Left cardiac atrium (tissue), 4 donors: ENCODE measurements at places on chromosomes 6 and 20. TPM values are rescaled to one million over a fixed set of nuclear protein-coding genes. Genes with fewer than 3 reads are reported as not detected.

DNA sequence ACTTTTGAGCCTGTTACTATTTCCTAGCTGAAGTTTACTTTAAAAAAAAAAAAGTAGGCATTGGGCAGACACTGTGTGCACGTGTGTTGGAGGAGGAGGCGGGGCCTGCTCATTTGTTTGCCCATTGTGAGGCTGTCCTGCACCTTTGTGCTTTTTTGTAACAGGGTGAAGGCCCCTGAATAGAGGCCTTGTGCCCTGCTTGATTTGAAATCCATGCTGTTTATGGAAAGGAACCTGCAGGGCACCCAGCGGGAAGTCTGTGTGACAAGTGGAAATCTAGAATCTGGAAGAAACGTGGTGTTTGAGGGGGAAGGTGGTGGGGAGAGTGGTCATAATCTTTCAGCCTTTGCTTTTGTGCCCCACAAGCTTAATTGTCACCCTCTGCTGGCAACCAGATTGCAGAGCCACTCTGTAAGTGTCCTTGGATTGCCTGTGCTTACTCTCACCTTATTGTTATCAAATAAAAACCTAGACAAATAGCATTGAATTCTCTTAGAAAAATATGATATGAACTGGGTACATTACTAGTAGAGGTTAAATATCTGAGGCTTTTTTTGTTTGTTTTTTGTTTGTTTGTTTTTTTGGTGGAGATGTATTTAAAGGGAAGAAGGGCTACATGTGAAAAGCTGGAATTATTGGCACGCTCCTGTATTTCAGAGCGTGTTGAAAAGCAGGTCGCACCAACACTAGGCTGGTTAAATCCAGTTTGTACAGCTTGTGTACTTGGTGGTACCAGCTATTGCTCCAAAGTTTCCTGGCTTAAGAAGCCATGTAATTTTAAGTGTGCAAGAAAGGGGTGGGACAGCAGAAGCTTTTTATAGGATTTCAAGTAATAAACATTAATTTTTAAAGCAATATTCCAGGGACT is 156.3 kb downstream of the ARID1B start:
- DNase-seq: no peak

GRCh38 chr6:132400883-132401617 is at the start of gene MOXD1:
Gene MOXD1 (minus strand): TSS chr6:132401475. CDS start chr6:132401426, 49 bp downstream.
- DNase-seq: peak; percentile 47

DNA sequence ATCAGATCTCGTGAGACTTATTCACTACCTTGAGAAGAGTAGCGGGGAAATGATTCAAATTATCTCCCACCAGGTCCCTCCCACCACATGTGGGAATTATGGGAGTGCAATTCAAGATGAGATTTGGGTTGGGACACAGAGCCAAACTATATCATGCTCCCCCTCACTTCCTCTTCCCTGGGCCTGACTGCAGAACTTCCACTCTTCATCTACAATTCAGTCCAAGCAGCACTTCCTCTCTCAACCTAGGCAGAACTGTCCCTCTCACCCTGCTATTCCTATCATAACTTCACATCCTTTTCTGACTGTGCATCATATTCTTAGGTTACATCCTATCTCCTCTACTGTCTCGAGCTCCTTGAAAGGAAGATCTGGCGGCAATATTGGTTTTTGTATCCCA is 184.0 kb upstream of the HDDC2 start:
- DNase-seq: no peak

GRCh38 chr6:14518515-14519217 is 401.1 kb downstream of the CD83 start:
- no peak for DNase-seq

GRCh38 chr20:8862092-8862491 is 206.8 kb upstream of the PLCB4 start:
- DNase-seq: no peak

DNA sequence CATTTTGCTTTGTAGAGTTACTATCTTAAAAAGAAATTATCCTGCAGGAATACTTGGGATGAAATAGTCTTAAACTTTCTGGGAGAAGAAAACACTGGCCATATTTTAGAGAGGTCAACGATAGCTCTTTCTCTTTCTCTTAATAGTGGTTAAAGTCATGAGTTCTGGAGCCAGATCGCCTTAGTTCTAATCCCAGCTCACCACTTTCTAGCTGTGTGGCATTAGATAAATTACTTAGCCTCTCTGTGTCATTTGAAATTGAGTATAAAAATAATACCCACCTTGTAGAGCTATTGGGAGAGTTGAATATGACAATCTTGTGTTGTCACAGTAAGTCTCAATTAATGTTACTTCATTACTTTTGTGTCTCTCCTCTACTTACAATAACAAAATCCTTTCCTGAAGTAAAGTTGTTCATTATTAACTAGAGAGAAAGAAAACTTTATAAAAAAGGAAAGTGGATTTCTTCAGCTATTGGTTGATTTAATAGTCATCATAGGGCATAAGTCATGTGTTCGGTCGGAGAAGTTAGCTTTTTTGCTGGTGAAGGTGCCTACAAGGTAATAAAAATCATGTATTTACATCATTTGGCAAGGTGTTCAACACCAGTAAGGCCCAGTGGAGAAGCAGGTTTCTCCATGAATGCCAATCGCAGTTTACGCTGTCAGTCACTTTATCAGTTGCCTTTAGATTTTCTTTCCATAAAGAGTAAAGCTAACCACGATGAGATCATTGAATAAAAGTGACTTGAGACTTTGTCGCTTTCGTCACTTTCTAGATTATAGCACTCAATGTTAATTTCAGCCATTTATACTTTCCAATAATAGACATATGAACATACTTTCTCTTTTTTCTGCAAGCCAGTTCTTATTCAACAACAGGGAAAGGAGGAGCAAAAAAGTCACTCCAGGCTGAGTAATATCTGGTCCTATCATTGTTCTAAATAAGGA is 2.0 kb downstream of the NEDD9 start:
- no peak for DNase-seq

DNA sequence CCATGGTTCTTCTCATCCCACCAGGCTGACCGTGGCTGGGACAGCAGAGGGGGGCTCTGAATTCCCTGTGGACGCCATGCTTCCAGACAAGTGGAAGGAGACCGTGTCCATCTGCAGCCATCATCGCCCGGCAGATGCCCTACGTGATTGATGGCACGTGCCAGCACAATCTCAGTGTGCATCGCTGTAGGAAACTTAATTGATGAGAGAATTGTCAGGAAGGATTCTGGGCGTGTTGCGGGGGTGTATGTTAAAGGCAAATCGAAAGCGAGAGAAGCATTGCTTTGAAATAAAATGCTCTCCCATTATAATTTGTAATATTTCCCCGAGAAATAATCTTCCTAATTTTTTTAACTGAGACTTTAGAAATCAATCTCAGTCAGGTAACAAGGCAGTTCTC is 185.5 kb upstream of the CDH4 start:
- DNase-seq: no peak

The JPH2 gene
- 78.3 TPM for total RNA-seq

The SAMD10 gene
- total RNA-seq: 2.7 TPM

The CCN5 gene
- total RNA-seq: 25.1 TPM

The NMBR gene
- total RNA-seq: not detected

The ARMH2 gene
- not detected for total RNA-seq

The SNAP91 gene
- not detected for total RNA-seq

The GPR6 gene
- not detected for total RNA-seq
